ENCODE measurements at places on chromosomes 13 and 19.

GRCh38 chr13:111904701-111905608, 162.0 kb upstream of the SOX1 start:
- no peak for DNase-seq

GRCh38 chr19:16180611-16181010, 4.6 kb upstream of the FAM32A start:
- DNase-seq = no peak

- DNase-seq = no peak
Observed at GRCh38 chr19:30341611-30342201, 30.5 kb upstream of the ZNF536 start.

DNA sequence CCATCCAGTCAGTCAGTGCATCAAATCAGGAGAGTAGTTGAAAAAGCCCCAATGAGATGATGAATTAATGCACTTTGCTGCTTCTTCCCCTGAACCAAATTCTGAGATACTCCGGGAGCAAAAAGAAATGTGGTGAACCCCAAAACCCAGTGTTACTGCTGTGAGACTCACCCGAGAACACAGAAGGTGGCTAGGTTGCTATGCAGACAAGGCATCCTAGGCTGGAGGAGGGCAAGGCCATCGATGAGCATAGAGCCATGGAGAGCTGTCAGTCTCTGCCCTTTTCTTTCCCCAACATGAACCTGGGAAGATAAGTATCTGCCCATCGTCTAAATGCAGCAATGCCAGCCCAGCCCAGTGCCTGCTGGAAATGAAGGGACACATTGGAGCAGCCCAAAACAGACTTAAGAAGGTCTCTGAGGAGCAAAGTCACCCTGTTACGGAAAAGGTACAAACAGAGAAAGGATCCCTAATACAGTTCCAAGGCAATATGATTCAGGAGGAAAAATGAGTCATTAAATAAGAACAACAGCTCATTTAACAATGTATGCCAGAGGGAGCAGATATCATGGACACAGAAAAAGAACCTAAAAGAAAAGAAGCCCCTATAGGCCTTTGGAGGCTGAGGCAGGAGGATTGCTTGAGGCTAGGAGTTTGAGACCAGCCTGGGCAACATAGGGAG, 272.0 kb downstream of the FOXO1 start:
- no peak for DNase-seq

DNA sequence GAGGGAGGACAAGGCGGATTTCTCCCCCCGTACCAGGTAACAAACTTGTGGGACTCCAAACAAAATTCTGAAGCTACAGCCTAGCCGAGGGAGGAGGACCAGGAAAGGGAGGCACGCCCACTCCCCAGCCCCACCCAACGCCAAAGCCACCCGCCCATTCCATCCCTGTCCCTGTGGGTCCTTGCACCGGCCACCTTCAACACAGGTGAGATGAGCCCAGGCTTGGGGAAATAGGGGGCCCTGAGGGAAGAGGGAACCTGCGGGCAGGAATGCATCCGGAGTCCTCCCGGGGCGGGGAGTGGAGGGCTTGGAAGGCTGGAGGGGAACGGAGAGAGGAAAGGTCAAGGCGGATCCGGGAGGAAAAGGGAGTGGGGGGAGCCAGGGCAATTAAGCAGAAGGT, at the start of gene BEST2:
Gene BEST2 (plus strand): TSS at position 157 of the 400 bp plus-strand sequence. CDS start 802 bp downstream, outside the sequence.
- no peak for DNase-seq

DNA sequence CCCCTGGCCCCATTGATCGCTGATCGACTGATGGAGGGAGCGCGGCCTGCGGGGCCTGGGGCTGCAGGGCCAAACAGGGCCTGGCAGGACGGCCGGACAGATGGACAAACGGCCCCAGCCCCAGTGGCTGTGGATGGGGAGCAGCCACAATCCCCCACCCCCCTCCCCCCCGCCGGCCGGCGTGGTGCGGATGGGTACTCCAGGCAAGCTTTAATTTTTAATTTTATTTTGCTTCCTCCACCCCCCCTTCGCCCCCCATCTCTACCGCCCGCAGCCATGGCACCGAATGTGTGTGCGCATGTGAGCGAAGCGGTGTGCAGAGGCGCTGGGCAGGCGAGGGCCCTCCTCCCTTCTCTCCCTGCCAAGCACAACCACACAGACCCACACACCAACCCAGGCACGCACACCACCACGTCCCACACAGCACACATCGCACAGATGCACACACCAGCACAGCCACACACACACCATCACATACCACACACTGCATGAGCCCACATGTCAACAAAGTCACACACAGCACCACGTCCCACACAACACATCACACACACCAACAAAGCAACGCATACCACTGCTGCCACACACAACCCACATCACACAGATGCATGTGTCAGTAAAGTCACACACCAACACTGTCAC, 12.4 kb downstream of the ERFL start:
- DNase-seq = no peak

GRCh38 chr19:35987571-35987896, 7.5 kb upstream of the SDHAF1 start:
- DNase-seq = no peak

- DNase-seq = no peak
Observed at GRCh38 chr19:11483366-11484111, 2.7 kb upstream of the ELAVL3 start.

- DNase-seq = no peak
Observed at GRCh38 chr13:30928978-30929377, 3.5 kb upstream of the TEX26 start.

DNA sequence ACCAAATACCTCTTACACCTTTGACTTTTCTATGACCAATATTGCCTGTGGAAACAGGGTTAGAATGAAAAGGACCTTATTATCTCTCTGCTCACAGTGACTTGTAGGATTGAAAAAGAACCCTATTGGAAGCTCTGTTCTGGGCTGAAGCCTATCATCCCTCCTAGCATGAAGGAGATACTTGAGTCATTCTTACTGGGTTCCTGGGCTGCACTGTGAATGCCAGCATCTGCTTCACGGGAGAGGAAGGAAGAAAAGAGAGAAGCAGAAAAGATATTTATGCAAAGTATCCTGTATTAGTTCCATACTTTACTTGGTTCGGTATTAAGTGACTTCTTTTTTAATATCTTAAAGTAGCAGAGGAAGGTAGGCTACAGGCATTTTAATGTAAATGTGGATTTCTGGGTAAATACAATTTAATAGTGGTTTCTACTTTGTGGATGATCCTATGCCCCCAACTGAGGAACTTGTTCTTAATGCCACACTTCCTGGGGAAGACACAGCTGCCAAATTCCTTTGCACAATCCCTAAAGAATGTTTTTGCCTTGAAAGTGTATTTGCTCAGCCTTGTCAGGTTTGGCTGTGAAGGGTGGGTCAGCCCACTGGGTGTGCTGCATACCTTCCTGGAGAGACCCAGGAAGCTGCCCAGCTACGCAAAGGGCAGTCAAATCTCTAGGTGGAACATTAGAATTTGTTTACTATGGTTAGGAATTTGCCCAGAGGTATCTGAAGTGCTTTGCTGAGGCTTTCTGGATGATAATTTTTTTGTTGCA, 13.7 kb upstream of the SCEL start:
- no peak for DNase-seq

GRCh38 chr13:110822669-110822945, 92.3 kb downstream of the ANKRD10 start:
- no peak for DNase-seq

GRCh38 chr13:71758828-71759227, 108.2 kb downstream of the DACH1 start:
- DNase-seq = no peak

DNA sequence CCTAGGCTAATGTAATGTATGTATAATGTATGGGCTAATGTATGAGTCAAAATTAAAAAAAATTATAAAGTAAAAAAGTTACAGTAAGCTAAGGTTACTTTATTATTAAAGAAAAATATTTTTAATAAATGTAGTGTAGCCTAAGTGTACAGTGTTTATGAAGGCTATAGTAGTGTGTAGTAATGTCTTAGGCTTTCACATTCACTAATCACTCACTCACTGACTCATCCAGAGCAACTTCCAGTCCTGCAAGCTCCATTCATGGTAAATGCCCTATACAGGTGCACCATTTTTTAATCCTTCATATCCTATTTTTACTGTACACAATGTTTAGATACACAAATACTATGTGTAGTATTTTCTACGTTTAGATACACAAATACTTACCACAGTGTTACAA, 1.8 kb upstream of the TMEM272 start:
- DNase-seq = no peak

DNA sequence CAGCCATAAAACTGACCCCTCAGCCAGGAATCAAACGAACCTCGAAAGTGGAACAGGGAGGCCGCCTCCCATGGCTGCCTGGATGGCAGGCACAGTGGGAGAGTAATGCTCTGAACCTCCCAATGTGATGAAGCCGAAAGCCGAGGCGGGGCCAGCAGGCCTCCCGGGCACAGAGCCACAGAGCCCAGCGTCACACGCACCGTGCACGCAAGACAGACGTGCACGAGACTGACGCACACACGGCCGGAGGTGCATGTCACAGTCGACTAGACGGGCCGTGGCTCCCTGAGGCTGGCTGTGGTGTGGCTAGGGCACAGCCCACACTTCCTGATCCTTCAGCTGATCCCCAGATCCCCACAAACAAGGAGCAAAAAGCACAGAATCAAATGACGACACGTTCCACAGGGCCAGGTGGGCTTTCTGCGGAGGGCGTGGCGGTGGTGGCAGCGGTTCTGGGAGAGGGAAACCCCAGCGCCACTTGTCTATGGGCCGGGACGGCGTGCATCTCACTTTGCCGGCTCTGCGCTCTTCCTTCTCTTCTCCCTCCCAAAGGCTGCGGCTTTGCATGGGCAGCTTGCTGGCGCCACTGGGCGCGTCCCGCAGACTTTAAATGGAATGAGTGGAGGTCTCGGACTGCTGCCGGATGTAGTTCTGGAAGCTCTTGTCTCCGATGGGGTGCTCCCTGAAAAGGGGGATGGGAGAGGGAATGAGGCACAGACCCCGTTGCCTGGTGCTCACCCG, 5.0 kb upstream of the C13orf46 start:
- DNase-seq = no peak

DNA sequence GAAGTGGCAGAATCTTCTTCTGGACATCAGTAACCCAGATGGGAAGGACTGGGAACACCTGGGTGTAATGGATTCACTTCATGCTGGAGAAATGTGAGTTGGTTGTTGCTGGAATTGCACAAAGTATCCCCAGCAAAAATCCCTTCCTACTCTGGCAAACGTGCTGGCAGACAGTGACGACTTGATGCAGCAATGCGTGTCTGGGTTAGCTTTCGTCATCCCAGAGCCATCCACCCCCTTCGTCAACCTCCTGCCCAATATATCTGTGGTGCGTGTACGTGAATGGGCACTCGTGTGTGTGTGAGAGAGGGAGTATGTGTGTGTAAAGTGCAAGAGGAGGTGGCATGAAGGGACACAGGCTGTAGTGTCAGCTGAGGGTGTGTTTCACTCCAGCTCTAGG, 70.9 kb downstream of the TM9SF2 start:
- DNase-seq = no peak

DNA sequence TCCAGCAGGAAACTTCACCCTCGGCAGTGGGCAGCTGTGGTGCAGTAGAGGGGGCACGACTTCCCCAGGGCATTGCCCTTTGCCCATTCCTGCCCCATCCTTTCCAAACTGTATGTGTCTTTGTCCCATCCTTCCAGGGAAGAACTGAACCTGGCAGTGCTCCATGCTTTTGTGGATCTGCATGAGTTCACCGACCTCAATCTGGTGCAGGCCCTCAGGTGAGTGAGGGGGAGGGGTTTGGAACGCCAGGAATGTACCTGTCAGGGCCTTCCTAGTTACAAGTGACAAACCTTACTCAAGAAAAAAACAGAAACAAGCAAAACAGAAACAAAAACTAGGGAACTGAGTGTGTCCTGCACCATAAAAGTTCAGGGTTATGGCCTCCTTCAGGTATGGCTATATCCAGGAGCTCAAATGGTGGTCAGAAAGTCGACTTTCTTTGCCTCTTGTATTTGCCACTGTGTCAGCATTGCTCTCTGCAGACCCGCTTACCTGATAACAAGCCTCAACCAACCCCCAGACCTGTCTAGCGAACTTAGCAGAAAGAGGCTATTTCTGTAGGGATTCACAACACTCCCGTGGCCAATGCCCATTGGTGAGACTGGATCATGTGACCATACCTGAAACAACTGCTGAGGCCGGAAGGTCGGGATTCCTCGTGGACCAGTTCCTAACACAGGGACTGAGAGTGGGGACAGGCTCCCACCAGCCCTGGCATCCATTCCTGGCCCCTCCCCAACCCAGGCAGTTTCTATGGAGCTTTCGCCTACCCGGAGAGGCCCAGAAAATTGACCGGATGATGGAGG, 4.2 kb downstream of the CYTH2 start:
- no peak for DNase-seq
